GM23248 (cell line): ENCODE measurements at places on chromosomes 2 and 18. TPM values are rescaled to one million over a fixed set of nuclear protein-coding genes. Genes with fewer than 3 reads are reported as not detected.

Gene LRP1B
- total RNA-seq: not detected in 2 replicates

Gene FBXO41
- 1.0 and 1.1 TPM in 2 replicates for total RNA-seq

Gene MROH2A
- not detected in 2 replicates for total RNA-seq

DNA sequence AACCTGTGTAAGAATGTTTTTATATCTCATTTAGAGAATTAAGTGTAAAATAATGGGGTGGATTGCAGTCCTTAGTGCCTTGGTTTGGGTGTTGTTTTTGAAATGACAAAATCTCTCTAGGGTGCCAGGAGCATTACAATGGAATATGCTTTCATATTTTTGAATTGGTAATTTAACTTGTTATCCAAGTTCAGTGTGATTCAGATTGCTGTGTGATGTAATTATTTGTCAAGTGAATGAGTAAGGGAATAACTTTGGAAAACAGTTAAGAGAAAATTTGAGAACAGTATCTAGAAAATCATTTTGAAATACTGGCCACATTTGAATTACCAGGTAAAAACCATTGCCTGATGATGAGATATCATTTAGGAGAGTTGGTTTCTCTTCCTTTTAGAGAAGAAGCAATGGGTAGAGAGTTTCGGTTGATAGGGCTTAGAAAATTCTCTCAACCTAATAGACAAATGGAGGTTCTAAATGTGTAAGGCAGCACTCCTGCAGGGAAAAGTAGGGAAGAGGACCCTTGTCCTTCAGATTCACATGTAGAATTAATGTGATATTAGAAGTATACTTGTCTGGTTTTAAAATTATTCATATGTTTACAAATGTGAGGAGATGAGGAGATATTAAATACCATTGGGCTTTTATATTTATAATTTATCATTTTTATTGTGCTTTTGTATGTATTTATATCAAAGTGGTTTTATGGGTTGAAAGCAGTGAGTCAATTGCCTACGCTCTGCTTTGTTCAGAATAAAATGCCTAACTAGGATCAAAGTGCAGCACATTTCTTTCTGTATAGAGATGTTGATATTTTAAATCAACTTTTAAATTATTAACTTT is 124.8 kb downstream of the PHLPP1 start:
- H3K4me1 ChIP-seq: peaks cover 12% of the 10 kb centered on the region
- H3K4me3 ChIP-seq: no peak overlapping the region
- H3K27ac ChIP-seq: peak overlapping the region; percentile 47
- H3K36me3 ChIP-seq: no peaks in the 10 kb centered on the region

GRCh38 chr2:149307014-149307413 is 23.4 kb upstream of the LYPD6 start:
- H3K4me3 ChIP-seq: no peak overlapping the region
- no peak overlapping the region for H3K27ac ChIP-seq
- H3K36me3 ChIP-seq: no peaks in the 10 kb centered on the region

DNA sequence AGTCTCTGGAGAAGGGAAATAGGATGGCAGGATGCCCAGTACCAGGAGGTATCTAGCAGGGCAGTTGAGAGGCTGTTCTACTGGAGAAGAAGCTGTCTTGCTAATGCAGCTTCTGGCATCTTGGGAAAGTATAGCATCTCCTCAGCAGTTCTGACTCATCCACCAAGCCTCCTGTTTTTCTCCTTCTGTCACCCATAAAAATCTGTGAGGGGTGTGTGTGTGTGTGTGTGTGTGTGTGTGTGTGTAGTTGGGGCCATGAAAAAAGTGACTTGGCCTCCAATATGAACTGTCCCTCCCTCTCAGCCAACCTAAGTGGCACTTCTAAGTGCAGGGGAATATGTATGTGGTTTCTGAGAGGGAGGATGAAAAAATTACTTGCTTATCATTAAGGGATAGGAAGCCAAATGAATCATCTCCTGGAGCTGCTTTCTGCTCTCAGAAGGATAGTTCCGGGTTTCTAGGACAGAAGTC is 83.9 kb downstream of the CBLN2 start:
- H3K4me1 ChIP-seq: no peaks in the 10 kb centered on the region
- H3K27me3 ChIP-seq: no peaks in the 10 kb centered on the region
- no peak overlapping the region for H3K27ac ChIP-seq
- H3K4me3 ChIP-seq: no peak overlapping the region
- DNase-seq: no peak
